Memory B cell (primary cell): ENCODE measurements at places on chromosomes 16 and 17.
A peak's percentile ranks its signal among the peaks of the same experiment; 100 is the strongest.

GRCh38 chr17:82810644-82811430 is 29.0 kb downstream of the ZNF750 start:
- DNase-seq, result no peak

DNA sequence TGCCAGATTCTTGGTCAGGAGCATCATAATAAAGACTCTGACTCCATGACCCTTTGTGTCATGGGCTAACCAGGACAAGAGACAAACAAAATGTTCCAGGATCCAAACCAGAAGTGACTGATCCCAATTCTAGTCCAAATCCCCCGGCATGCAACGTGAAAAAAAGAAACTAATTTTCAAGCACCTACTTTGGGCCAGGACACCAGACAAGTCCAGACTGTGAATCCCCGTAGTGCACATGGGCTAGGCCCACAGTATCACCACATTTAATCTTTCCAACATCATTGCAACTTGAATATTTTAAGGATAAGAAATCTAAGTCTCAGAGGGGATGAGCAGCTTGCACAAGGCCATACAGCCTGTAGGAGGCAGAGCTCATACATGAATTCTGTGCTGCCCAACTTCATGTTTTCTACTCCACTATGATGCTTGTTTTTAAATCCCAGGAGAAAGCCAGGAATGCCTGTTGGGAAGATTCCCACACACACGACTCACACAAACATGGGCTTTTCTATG is 365.7 kb downstream of the NPIPA8 start:
- no peak for DNase-seq

DNA sequence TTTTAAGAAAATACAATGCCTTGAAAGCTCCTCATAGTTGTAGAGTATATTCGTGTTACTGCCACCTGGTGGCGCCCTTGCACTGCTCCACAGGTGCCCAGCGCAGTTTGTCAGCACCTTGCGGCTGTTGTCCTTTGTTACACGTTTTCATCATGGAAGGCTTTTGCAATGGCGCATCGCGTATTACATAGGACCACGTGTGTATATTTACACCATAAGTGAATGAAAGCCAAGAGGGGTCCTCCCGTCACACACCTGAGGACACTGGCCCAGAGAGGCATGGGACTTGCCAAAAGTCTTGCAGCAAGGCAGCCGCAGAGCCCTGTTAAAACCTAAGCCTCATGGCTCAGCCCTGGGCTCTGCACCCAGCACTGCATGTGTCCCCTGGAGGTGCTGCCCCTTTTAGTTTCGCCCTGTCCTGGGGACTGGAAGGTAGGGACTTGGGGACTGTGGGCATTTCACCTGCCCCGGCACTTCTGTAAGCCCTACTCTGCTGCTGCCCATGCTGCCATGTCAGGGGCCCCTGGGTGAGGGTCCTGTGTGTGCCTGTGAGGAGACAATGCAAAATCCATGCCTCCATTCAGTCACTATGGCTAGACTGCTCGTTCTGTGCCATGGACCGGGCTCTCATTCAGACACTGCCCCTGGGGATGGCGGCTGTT is 24.3 kb downstream of the POLR3E start:
- peak; percentile 54 for DNase-seq

DNA sequence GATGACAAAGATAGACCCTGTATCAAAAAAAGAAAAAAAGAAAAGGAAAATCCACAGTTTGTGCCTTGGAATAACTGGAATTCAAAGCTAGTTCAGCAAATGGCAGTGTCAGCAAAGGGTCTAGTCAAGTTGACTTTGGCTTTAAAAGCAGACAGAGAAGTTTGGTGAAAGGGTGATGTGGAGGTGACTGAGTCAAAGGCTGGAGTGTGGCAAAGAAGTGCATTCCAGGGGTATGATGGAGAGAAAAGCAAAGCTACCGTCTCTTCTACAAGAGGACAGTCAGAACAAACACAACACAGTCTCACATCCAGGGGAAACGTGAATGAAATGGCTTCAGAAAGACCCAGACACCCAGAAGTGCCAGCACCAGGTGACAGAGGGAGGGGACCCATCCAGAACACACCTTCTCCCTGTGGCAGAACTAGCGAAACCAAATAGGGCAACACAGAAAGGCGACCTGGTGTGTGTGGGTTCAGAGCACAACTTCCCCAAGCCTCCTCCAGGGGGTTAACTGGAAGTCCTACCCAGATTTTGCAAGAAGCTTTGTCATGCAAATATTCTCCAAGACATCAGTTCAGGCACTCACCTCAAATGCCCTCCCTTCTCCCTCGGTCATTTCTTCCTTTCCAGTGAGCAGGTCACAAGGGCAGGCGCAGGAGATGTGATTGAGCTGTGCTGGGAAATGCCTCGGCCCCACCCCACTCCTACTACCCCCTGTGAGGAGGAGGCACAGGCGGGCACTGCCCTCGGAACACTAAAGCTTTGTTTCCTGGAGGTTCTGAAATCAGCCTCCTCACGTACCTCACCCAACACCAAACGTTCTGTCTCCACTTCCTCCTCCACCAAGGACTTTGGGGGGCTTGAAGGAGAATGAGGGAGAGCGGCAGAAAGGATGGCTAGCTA is 481.9 kb downstream of the SOX9 start:
- DNase-seq, result no peak

DNA sequence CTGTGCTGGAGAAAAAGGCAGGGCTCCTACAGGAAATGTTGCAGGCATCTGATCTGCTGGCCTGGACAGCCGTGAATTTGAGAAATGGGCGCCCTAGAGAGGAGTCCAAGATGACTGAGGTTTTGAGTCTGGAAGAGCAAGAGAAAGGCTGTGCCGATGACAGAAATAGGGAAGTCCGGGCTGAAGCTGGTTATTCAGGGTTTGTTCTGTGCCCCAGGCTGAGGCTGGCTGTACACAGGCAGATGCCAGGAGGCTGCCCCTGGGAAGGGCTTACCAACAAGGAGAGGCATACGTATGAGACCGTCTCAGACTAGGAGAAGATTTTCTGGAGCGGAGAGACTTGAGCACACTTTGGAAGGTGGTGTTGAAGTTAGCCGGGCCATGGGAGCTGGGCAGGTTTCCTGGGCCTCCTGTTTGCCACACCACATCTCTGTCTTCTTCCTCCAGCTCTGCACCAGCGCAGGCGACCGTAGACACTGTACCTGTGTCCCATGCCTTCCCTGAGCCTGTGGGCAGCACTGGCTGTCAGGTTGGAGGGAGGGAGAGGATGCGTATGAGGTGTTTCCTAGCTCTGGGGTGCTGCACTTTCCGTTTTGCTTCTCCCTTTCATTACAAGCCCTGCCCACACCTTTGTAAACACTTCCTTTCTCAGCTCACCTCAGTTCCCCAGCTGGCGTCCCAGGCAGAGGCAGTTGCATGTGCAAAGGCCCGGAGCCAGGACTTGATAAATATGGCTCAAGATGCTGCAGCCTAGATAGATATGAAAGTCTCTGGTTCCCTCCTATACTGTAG is 80.8 kb downstream of the SPECC1 start:
- DNase-seq, result no peak

- DNase-seq, result peak; percentile 91
Observed at GRCh38 chr17:45385331-45385997, 47.2 kb downstream of the ARHGAP27 start.

DNA sequence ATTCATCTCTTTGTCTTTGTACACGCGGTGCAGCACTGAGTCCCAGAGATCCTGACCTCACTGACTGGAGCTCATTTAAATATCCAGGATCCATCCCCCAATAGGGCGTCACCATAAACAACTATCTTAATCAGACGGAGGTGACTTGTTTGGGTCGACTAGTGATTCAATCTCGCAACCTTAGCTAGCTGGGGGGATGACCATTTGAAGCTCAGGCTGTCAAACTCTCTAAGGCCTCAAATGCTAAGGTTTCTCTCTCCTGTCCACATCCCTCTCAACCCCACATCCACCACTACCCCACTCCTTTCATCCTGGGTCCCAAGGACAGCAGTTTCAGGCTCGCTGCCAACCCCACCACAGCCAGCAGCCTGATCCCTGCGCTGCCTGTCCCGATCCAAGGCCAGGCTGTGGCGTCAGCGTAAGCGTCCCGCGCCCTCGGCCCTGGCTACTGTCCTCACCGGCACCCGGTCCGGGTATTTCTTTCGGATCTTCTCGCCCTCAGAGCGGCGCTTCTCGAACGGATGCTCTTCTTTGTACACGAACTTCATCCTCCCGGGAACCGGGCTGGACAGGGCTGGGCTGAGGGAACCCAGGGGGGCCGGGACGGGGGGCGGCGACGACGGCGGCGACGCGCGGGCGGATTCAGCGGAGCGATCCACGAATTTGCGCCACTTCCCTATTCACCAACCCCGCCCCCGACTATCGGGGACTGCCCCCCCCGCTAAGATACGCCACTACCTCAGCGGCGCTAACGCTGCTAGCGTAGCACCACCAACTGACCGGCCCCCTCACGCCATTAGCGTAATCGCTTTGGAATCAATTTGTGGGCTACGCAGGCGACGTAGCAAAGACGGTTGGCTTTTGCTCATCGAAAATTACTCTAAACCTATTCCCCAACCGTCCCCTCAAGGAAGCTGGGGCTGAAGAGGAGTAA is at the start of gene GABARAP:
TSS of gene GABARAP (minus strand) at position 667 of the 934 bp plus-strand sequence. CDS start at position 548, 119 bp downstream.
- peak; percentile 96 for DNase-seq

DNA sequence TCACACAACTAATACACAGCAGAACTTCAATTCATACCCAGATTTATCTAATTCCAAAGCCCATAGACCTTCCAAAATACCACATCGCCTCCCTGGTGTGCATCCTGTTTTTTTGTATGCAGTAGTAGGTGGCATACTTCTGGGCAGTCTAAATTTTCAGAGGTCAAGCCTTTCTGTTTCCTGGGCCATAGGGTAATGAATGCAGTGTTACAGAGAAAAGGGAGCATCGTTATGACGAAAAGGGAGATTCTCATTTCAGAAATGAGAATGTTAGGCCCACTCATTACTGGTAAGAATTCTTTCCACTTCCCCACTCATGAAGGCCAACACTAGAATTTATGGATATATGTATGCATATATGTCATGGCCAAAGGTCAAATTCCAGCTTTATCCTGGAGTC is 267.8 kb upstream of the ASIC2 start:
- DNase-seq, result no peak

DNA sequence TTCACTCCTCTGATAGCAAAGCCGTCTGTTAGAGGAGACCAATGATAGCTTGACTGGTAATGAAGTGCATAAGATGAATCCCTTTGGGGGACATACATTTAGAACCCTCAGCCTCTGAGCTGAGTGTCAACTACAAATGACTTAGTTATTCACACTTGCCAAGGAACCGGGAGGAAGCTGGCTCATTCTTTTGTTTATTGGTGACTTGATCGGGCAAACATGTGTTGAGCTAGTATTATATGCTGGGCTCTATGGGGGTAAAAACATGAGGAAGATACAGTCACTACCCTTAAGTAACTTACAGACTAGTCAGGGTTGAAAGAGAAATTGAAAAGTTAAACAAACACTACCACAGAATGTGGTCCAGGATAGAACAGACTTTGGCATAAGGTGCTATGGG is 3.0 kb downstream of the CCL16 start:
- DNase-seq, result no peak
